ENCODE measurements at places on chromosomes 4 and X.

DNA sequence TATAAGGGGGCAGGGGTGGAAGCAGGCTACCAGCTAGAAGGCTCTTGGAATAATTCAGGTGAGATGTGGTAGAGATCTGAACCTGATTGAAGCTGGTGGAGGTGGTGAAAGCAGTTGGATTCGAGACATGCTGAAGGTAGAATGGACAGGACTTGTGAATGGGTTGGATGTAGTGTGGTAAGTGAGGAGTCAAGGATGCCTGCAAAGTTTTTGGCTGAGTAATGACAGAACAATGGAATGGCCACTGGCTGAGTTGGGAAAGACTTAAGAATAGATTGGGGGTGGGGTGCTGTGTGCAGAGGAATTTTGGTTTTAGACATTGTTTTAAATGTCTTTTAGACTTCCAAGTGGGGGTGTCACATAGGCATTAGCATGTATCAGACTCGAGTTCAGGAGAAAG, 33.5 kb downstream of the HPF1 start:
- DNase-seq = no peak

DNA sequence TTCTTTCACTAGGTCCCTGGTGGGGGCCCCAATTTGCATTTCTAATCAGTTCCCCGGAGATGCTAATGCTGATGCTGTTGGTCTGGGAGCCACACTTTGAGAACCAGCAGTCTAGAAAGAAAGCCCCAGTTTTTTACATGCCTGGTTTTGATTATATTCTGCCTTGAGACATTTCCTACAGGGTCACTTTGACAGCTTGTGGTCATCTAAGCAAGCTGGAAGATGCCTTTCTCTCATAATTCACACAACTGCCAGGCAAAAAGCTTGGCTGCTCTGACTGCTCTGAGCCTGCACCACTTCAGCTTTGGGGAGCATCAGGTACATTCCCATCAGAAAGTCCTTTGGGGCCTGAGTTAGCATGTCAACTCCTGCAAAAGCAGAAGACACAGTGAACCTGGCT, 5.9 kb upstream of the PLAC1 start:
- DNase-seq = no peak

DNA sequence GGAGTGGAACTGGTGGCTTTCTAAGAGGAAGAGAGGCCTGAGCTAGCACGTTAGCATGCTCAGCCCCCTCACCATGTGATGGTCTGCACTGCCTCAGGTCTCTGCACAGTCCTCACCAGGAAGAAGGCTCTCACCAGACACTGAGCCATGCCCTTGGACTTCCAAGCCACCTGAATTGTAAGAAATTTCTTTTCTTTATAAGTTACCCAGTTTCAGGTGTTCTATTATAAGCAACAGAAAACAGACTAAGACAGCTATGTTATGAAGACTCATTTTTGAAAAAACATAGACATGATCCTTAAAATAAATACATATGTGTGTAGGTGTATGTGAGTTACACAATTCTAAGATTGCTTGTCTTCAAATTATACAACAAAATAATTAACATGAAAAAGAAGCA, 74.7 kb downstream of the CEP44 start:
- no peak for DNase-seq

- no peak for DNase-seq
Observed at GRCh38 chrX:69117876-69118526, 47.3 kb downstream of the PJA1 start.

GRCh38 chrX:22351966-22352365, 79.3 kb downstream of the CBLL2 start:
- DNase-seq = no peak

- no peak for DNase-seq
Observed at GRCh38 chr4:55509266-55509665, 37.4 kb downstream of the CLOCK start.

GRCh38 chrX:71060127-71060526, 8.0 kb downstream of the SNX12 start:
- no peak for DNase-seq

- no peak for DNase-seq
Observed at GRCh38 chr4:8201321-8201781, 2.3 kb downstream of the SH3TC1 start.

DNA sequence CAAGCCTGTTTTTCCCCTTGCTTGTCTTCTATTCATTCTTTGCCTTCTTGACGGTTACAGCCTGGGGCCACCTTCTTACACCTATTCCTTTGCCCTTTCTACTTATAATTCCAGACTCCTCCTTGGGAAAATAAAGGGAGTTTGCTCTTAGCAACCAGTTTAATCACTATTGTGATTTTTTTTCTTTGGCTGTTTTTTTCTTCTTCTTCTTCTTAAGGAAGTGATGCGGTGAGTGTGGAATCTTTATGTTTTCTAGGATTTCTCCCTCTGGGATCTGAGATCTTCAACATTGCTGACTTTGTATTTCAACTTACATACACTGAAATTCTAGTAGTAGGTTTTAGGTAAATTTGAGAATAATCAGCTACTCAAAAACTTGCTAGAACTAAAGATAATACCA, 1.1 kb upstream of the KLHL13 start:
- DNase-seq = no peak

DNA sequence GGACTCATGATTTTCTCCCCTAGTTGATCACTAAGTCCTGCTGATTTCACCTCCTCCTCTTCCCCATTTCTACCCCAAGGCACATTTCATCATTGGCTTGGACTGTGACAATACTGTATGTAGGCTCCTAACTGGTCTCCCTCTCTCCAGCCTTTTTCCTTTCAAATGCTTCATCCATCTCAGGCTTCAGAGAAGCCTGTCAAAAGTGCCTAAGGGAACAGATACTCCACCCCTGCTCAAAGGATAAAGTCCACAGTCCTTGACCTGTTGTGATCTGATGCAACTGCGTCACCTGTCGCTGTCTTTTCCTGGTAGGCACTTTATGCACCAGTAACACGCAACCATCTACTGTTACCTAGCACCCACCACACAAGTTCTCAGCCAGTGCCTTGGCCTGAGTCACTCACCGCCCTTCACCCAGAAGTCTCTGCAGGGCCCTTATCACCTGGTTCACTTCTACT, 12.8 kb downstream of the SCARB2 start:
- DNase-seq = peak; percentile 46

GRCh38 chrX:50066318-50066937, 134.4 kb downstream of the AKAP4 start:
- DNase-seq = no peak

DNA sequence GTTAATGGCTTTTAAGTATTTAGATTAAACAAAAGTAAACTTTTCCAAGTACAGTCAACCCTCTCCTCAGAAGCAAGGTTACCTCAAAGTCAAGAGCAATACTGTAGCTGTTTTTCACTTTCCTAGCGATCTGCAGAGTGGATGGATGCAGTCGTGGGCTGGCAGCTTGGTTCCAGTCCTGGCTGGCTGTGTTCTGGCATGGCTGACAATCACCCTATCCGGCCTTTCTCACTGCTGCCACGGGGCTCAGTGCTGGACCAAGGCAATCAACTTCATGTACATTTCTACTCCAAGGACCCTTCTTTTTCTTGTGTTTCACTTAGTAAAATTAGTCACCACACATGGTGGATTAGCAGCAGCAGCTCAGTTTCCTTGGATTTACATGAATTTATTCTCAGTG, 208.3 kb downstream of the GABRB1 start:
- no peak for DNase-seq

GRCh38 chr4:184368731-184369130, 105.6 kb downstream of the IRF2 start:
- DNase-seq = no peak

DNA sequence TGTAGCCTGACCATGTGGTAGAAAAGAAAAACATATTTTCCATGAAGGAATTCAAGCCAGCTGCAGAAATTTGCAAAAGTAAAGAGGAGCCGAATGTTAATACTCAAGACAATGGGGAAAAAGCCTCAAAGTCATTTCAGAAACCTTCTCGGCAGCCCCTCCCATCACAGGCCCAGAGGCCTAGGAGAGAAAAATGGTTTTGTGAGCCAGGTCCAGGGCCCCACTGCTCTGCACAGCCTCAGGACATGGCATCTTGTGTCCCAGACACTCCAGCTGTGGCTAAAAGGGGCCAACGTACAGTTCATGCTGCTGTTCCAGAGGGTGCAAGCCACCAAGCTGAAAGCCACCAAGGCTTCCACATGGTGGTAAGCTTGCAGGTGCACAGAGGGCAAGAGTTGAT, 50.9 kb upstream of the BBS12 start:
- no peak for DNase-seq

GRCh38 chr4:122952028-122952427, 29.6 kb upstream of the NUDT6 start:
- no peak for DNase-seq

GRCh38 chrX:21683941-21684340, 25.8 kb upstream of the KLHL34 start:
- DNase-seq = no peak

GRCh38 chr4:87500092-87500462, 29.1 kb downstream of the SPARCL1 start:
- no peak for DNase-seq

DNA sequence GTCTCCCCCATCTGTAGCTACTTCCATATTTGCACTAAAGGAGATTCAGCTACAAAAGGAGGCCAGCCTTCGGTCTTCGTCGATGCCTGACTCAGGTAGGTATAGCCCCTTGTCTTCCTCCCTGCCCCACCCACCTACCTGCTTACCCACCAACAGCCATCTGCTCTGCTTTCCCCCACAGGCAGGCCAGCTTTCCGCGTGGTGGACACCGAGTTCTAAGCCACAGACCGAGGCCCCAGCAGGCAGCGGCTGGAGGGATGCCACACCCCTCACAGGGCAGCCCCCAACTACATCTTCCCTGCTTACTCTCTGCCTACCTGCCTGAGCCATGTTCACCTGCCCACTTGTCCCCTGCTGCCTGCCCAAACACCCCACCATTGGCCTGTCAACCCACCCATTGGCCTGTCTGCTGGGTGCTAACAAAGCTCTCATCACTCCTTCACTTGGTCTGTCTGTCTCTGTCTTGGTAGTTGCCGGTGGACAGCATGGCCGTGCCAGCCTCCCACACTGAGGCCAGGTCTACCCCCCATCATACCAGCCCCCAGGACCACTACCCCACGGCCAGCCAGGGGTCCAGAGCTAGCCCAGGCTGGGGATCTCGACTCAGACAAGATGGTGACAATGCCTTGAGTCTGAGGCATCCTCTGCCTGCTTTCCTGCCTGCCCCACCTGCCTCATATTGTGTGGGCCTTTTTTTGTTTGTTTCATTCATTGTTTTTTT, 4.1 kb upstream of the USP11 start:
- DNase-seq = no peak

DNA sequence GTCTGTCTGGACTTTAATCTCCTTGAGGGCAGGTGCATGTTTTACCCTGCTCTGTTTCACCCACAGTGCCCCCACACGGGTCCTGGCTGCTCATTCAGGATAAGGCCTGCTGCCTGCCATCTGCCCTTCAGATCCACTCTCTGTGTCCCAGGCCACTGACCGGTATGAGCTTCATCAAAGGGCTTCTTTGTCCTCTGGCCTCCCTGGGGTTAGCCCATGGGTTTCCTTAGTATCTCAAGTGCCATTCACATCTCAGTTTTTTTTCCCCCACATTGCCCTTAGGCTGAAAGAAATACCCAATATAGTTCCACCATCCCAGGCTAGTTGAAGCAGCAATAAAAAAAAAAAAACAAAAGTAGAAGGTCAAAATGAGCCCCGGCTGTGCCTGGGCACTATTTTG, 9.3 kb downstream of the CD99L2 start:
- DNase-seq = no peak

DNA sequence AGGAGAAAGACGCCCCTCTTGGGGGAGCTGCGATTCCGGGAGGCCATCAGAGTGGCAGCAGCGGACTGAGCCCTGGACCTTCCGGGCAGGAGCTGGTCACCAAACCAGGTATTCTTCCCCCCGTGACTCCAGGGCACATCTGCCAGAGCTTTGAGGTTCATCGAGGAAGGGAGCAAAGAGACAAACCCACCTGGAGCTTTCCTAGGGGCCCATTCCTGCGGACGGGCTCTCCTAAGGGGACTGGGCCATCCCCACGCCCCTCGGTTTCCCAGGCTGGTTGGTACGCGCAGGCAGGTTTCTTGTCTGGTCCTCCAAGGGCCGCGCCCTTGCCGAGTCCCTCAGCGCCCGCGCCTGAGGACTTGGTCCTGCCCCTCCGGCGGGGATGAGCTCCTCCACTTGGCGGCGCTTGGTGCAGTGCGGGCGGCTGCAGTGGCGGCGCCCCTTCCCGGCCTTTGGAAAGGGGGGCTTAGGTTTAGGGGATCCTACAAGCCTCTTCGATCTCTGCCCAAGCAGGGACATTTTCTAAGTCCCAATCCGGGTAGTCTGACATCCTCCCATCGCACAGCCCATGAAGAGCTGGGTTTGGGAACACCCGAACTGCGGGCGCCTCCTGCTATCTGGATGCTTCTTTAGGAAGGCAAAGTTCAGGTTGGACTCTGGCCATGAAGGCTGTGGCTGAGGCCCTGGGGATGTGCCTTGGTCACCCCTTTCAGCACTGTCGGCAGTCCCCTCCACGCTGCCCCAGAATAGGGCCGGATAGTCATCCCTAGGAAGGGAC, 538 bp downstream of the STBD1 start:
- DNase-seq = no peak

GRCh38 chr4:66736606-66737005, 808.7 kb downstream of the CENPC start:
- no peak for DNase-seq

- DNase-seq = no peak
Observed at GRCh38 chr4:102114118-102114630, 231.1 kb downstream of the SLC39A8 start.

GRCh38 chr4:113559947-113560346, 201.6 kb downstream of the CAMK2D start:
- DNase-seq = no peak

DNA sequence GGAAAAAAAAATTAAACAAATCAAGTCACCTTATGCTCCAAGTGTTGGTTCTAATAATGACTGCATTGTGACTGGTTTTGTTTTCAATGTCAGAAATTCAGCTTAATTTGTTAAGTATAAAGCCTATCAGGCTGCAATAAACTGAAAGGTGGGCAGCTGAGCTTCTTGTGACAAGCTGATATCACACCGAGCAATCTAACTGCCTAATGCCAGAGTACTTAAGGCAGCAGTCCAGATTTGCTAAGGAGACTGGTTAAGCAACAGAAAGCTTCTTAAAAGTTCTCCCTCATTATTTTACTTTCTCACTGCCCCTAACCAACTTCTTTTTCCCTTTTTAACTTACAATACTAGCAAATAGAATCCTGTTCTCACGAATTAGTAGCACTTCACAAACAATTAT, 201.0 kb downstream of the MAB21L2 start:
- no peak for DNase-seq

GRCh38 chrX:68669871-68670270, 22.4 kb downstream of the STARD8 start:
- DNase-seq = no peak

- DNase-seq = peak; percentile 80
Observed at GRCh38 chr4:38860788-38861424, 4.3 kb upstream of the TLR6 start.

Measured in hematopoietic multipotent progenitor cell treated with erythropoietin and hydrocortisone succinate and interleukin-3 and kit ligand, for 17 days (in vitro differentiated cells).